CD4-positive, alpha-beta memory T cell (primary cell): ENCODE measurements at places on chromosomes 12 and 14.

- no peak for DNase-seq
Measured at GRCh38 chr12:49274396-49275069, 9.7 kb downstream of the TUBA1C start.

DNA sequence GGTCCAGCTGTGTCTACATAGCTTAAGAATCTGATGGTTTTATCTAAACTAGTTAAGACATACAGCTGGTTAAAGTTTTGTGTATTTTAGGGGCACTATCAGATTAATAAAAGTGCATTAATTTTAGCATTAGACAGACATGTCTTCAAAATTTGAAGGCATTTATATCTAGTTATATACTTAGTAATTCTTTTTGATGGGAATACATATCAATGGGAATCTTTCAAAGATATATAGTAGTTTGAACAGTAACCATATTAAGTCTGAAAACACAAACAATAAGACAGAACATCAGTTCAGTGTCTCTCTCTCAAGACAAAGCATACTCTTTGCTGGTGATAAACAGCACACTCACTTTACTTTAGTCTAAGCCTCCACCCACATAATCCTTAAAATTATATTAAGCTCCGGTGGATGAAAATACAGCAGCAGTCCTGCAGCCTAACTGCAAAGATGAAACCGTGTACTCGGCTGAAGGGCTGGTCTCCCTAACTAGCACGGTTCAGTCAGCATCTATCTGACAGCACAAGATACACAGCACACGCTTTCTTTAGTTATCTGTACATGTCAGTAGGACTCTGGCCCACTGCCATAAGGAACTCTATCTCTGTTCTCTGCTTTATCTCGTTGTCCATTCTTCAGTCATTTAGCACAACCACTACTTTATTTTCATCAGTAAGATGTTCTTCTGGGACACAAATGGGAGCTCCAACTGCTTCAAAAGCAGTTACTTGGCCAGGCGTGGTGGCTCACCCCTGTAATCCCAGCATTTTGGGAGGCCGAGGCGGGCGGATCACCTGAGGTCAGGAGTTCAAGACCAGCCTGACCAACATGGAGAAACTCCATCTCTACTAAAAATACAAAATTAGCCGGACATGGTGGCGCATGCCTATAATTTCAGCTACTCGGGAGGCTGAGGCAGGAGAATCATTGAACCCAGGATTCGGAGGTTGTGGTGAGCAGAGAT, 80.5 kb downstream of the MED13L start:
- DNase-seq, result no peak

DNA sequence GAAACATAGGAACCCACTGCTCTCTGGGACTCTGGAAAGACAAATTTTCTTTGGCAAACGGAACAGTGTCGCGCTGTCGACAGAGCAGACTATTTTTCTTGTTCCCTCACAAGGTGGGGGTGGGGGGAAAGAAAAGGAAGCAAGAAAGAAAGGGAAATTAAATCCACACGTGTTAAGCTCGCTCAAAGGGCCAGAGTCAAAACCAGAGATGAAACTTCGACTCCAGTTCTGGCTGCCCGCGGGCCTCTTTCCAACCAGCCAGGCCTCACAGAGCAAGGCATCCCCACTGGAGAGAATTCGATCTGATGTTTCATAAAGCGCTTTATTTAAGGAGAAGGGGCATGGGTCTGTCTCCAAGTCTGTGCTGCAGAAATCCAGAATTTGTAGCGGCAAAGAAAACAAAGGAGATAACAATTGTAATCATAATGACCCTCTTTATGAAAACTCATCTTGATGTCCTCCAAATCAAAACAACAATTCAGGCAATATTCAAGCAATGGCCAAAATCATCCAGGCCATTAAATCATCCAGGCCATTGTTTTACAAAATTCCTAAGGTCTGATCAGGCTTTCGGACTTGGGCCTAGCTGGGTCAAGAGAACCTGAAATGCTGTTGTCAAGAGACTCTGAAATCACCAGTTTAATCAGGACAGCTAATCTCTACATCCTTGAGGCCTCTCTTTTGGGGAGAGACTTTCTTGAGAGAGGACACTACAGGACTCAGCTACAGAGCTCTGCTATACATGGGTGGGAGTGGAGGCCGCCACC, 5.3 kb upstream of the TBX5 start:
- DNase-seq, result no peak

DNA sequence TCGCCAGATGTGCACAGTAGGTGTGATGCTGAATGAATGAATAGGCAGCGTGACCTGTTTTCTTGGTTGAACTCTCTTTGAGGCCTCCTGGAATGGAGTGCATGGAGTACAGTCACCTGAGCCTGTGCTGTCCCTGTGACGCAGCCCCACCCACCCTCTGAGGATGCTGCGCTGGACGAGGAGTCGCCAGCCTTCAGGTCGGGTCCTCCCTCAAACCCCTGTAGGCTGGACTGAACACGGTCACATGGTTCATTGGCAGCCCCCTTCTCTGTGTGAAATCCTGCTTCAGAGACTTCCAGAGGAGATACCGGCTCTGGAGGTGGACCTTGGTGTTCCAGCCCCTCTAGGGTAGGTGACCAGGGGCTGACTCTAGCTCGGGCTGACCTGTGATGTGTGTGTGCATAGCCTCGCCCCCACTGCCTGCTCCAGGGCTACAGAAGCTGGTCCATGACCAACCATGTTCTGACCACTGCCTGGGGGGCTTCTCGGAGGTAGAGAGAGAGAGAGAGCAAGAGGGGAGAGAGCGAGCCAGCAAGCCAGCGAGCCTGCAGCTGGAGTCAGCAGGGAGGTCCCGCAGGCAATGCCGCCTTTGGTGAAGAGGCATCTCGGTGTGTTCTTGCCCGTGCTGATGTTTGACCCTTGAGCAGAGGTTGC, 158.0 kb upstream of the RTL1 start:
- DNase-seq, result no peak
